GM23248 (cell line): ENCODE measurements at places on chromosomes 2 and 18.
A peak's percentile ranks its signal among the peaks of the same experiment; 100 is the strongest.

DNA sequence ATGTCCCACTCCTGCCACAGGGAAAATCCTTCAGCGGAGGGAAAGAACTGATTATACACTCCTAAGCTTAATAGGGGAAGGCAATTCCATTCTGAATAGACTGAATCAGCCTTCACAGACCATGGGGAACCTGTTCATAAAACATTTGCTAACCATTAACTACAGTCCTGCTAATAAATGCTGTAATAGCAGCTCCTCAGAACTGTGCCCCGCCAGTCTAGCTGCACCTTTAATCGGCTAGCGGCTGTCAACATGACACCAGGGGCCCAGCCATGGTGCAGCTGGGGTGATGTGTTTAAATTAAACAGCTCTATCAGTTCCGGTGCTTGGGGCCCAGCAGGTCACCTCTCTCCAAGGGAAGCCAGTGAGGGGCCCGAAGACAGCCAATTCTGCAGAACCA, 77.8 kb downstream of the GALNT14 start:
- DNase-seq = no peak

- DNase-seq = no peak
Measured at GRCh38 chr2:24343225-24343882, 17.0 kb downstream of the ITSN2 start.

- DNase-seq = no peak
Measured at GRCh38 chr2:46200100-46200690, 97.0 kb upstream of the EPAS1 start.

GRCh38 chr2:42360493-42360889, 526 bp downstream of the COX7A2L start:
- DNase-seq = peak; percentile 51

DNA sequence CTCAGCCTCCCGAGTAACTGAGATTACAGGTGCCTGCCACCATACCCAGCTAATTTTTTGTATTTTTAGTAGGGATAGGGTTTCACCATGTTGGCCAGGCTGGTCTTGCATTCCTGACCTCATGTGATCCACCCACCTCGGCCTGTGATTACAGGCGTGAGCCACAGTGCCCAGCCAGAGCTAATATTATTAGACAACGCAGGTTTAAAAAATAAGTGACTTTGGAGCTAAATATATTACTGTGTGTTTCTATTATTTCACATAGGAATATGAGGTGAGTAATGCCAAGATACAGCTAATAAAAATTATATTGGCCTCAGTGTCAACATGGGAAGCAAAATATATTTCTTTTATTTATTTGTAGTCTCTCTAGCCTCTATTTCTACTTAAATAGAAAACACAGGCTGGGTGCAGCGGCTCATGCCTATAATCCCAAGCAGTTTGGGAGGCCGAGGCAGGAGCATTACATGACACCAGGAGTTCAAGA, 120.2 kb downstream of the C2orf74 start:
- DNase-seq = no peak

DNA sequence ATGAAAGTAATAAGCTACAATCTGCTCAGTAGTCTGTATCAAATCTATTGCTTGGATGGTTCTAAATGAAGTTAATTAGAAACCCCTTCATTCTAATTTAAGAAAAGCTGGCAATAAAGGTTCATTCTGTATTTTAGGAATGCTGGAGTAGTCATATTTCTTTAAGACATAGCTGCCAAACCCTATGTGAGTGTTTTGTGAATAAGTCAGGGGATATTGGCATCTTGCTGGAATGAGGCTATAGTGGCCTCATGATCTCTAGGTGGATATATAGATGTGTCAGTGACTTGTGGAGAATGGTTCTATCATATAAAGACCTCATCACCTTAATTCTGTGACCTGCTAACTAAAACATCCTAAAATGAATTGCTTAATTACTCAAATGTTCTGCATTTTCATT, 196.3 kb downstream of the PDE1A start:
- DNase-seq = peak; percentile 62

GRCh38 chr18:66506178-66506577, 97.7 kb downstream of the CDH19 start:
- no peak for DNase-seq

DNA sequence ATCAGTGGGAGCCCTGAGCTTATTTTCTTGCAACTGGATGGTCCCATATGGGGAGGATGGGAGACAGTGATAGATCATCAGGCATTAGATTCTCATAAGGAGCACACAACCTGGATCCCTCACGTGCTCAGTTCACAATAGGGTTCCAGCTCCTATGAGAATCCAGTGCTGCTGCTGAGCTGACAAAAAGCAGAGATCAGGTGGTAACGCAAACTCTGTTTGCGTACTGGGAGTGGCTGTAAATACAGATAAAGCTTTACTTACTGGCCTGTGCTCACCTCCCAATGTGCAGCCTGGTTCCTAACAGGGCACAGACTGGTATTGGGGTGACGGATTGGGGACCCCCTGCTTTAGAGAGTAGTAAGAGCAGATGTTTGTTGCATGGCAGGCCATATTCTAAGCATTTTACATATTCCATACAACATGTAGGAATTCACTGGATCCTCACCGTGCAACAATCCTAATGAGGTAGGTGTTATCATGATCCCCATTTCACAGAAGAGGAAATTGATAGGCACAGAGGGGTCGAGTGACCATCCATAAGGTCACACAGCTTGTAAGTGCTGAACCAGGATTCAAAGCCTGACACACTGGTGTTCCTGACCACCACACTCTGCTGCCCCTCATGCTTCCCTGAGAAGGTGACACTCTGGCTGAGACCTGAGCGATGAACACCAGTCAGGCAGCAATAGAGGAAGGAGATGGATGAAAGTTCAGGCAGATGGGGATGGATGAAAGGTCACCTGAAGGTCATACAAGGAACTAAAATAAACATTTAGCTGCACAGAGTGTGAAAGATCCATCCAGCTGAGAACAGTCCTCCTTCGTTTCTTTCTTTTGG, 15.7 kb upstream of the MAT2A start:
- DNase-seq = no peak

DNA sequence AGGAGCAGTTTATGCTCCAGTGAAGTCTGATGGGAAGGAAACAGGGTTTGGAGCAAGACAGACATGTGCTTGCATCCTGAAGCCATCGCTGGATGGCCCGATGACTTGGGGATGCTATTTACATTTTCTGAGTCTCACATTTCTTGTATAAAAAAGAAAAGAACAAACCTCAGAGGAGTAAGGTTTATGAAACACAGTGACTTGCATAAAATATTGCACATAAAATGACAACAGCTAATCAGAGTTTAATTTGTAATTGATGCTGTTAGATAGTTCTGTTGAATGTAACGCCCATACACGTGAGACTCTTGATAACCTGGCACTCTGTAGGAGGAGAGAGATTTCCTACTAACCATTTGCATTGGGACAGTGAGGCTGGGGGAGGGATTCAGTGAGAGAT, 16.5 kb downstream of the PRELID3A start:
- no peak for DNase-seq

GRCh38 chr18:59372975-59373374, 13.9 kb upstream of the LMAN1 start:
- no peak for DNase-seq

DNA sequence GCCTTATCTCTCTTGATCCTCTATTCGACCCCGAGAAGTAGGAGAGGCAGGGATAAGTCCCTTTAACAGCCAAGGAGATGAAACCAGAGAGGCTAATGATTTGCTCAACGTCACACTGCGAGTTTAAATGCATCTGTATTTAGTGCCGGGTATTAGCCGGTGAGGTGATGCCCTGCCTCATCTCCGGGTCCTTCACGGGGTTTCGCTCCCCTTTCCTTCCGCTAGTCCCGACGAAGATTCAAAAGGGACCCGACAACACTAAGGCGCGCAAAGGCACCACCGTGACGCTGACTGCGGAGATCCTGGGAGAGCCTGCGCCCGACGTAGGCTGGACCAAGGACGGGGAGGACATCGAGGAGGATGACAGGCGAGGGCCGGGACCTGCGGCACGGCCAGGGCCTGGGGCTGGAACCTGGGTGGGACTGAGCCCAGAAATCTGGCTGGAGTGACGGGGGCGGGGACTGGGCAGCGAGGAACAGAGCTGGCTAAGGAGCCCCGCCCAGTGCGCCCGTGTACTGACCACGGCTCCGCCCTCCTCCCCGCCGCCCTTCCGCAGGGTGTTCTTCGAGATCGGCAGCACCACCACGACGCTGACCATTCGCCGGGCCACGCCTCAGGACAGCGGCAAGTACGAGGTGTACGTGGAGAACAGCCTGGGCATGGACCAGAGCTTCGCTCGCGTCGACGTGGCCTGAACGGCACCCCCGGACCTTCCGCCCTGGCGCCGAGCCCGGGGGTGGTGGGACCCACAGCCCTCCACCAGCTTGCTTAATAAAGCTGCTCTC, 1.0 kb upstream of the GMPPA start:
- DNase-seq = peak; percentile 94

- no peak for DNase-seq
Measured at GRCh38 chr2:16999347-17000183, 333.9 kb upstream of the CYRIA start.

DNA sequence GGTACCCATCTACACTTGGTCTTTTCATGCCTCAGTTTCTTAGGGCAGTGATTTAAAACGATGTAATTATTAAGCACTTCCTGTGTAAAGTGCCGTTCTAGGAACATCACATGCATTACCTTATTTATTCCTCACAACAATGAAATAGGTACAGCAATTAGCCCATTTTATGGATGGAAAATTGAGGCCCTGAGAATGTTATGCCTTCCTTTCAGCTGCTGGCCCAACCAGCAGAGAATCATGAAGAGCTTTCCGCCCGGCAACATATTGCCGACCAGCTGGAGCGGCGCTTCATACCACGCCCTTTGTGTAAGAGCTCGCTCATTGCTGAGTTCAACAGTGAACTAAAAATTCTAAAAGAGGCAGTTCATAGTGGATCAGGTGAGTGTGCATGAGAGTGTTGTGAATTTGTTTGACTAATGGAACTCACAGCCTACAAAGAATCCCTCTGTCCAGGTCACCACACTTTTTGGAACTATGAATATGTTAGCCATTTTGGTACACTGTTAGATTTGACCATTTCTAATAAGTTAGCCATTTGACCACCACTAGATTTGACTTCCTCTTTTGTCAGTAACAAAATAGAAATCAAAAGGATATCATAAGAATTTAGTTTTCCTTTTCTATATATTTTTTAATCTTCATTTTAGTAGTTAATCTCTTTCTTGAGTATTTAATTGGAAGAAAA, 25.6 kb upstream of the RPE start:
- DNase-seq = no peak

GRCh38 chr2:189408294-189408693, 33.0 kb upstream of the WDR75 start:
- peak; percentile 23 for DNase-seq

- no peak for DNase-seq
Measured at GRCh38 chr2:167733747-167734146, 513.6 kb downstream of the STK39 start.

DNA sequence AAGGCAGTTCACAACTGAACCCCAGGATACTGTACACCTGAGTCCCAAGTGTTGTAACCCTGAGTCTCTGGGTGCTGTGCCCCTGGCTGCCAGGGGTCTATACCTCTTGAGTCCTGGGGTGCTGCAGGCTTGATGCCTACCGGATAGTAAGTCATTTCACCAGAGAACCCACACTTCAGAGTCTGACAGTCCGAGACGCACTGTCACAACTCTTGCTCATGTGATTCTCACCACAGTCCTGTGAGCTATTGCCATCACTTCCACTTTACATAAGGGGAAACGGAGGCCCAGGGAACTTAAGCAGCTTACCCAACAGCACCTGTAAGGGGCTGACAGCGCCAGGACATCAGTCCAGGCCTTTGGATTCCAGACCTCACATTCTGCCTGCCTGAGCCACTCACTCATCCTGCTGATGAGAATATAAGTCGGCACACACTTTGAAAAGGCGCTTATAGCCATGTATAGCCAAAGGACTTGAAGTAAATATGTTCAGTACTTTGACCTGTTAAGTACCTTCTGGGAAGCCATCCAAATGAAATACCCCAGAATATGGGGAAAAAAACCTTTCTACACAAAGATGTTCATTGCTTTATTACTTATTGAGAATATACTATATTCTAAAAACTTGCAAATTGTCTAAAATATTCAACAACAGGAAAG, 180.7 kb upstream of the ID2 start:
- DNase-seq = no peak

DNA sequence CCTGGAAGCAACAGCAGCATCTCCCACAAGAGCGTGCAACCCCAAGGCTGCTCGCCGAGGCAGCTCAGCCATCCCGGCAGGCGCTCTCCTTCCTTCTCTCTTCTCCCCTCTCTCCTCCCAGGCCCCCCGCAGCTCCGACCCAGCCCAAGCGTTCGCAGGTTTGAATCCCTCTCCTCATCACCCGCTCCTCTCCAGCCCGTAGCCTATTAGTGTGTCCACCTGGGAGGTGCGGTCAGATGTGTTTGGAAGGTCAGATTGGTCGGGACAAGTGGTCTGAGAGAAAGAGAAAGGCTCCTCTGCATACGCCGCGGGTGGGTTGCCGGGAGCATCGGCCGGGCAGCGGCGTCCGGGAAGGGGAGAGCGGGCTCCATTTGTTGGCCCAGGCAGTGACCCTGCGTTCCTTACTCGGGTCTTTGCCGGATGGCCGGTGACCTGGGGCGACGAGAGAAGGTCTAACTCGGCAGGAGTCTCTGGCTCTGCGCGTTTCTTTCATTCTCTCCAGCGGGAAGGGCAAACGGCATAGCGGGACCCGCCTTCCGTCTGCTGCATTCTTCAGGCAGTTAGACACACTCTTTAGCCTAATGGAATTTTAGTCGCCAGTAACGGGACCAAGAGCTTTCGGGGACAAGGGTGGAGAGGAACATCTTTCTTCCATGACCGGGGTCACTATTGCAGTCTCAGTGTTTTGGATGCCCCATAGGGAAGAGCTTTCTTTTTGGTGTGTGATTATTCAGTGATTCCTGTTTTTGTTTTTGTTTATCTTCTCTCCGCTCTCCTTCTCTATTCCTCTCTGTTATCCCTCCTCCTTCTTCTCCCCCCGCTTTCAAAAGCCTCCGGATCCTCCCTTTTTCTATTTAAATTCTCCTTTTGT, 1.1 kb upstream of the TMEFF2 start:
- peak; percentile 65 for DNase-seq

- DNase-seq = no peak
Measured at GRCh38 chr2:227783404-227784138, 30.1 kb upstream of the CCL20 start.

DNA sequence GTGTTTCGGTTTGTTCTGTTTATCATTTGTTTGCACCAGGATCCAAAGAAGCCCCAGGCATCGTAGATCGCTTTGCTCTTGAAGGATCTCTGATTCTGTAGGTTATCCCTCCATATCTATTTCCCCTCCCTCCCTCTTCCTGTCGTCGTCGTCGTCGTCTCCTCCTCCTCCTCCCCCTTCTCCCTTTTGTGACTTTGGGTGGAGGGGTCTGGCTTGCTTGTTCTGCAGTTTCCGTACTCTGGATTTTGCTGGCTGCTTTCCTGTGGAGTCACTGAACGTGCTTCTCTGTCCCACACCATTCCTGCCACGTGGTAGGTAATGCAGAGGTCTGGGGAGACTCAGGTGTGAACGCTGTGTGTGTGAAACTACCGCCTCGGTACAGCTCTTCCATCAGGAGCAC, 225.0 kb downstream of the LDLRAD4 start:
- no peak for DNase-seq

DNA sequence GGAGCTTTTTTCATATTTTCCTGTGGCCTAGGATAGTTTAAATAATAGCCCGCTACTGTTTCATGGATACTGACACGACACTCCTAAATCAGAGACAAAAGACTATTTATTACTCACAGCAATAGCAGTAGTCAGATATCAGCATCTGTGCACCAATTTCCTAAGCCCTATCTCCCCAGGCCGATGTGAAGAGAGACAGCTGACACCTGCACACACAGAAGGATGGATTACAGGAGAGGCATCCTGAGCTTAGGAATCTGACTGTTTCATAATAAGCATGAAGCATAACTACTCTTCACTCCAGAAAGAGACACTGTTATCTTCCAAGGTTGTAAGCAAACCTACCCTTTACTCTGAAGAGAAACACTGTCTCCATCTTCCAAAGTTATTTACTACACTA, 105.4 kb downstream of the ATL2 start:
- no peak for DNase-seq
